Natural killer cell treated with Interleukin-12 subunit alpha and Interleukin-12 subunit beta and Interleukin-15 and Interleukin-18, amount 100 ng/mL, for 72 hours (primary cell): ENCODE measurements at places on chromosomes 6 and 20. TPM values are rescaled to one million over a fixed set of nuclear protein-coding genes. Genes with fewer than 3 reads are reported as not detected.

GRCh38 chr20:37956107-37956585, 53.2 kb downstream of the VSTM2L start:
- no peak for DNase-seq
- H3K27me3 ChIP-seq: peaks cover 9% of the 10 kb centered on the region
- H3K4me1 ChIP-seq: no peaks in the 10 kb centered on the region
- no peaks in the 10 kb centered on the region for H3K36me3 ChIP-seq
- H3K27ac ChIP-seq: no peak overlapping the region

GRCh38 chr20:53177687-53178086, 205.5 kb downstream of the TSHZ2 start:
- no peak for DNase-seq
- H3K36me3 ChIP-seq: no peaks in the 10 kb centered on the region
- H3K4me3 ChIP-seq: no peak overlapping the region
- no peaks in the 10 kb centered on the region for H3K4me1 ChIP-seq
- peaks cover 27% of the 10 kb centered on the region for H3K27me3 ChIP-seq
- no peak overlapping the region for H3K27ac ChIP-seq

DNA sequence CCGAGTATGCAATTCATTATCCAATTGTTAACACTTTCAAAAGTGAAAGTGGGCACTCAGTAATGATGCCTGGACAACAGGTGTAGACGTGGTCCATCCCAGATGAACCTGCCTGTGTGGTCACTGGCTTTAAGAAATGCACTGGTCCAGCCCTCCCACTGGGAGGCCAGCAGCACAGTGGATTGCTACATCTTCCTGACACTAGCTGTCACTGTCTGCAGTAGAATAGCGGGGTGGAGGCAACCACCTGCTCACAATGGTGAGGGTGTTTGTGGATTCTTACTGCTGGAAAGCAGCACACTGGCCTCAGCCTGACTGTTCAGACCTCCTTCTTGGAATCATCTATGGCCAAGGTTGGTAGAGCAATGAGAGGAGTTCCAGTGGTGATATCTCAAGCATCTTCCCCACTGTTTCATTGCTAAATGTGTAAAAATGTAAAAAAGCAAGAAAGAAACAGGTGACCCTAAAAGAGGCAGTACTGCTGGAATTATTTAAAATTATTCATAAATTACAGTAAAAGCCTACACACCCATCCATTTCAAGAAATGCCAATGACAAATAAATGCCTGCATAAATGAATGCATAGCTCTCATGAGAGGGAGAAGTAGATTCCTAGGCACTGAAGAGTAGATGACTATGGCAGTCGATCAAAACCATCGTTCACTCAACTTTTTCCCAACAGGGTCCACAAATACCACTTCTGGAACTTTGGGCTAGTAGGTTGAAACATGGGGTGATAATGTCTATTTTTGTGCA, 228.0 kb upstream of the PLN start:
- no peak overlapping the region for H3K27ac ChIP-seq
- no peaks in the 10 kb centered on the region for H3K4me1 ChIP-seq

POLR1C gene
- total RNA-seq: 61.5 TPM

GRCh38 chr20:52446421-52447224, 255.0 kb upstream of the ZFP64 start:
- H3K36me3 ChIP-seq: no peaks in the 10 kb centered on the region
- peaks cover 5% of the 10 kb centered on the region for H3K27me3 ChIP-seq
- H3K4me3 ChIP-seq: no peak overlapping the region
- H3K4me1 ChIP-seq: no peaks in the 10 kb centered on the region
- H3K27ac ChIP-seq: no peak overlapping the region

TRIM31 gene
- not detected for total RNA-seq

GRCh38 chr6:8335896-8336295, 99.4 kb downstream of the SLC35B3 start:
- no peak overlapping the region for H3K4me3 ChIP-seq
- no peaks in the 10 kb centered on the region for H3K36me3 ChIP-seq
- no peak overlapping the region for H3K27ac ChIP-seq
- no peaks in the 10 kb centered on the region for H3K27me3 ChIP-seq
- no peak for DNase-seq
- H3K4me1 ChIP-seq: no peaks in the 10 kb centered on the region

RNF182 gene
- total RNA-seq: not detected

AAR2 gene
- 33.3 TPM for total RNA-seq

GRCh38 chr20:38579219-38579910, 1.6 kb upstream of the ADIG start:
- no peaks in the 10 kb centered on the region for H3K27me3 ChIP-seq
- peaks cover 4% of the 10 kb centered on the region for H3K36me3 ChIP-seq
- no peak overlapping the region for H3K4me3 ChIP-seq
- peak overlapping the region; percentile 16 for H3K27ac ChIP-seq
- H3K4me1 ChIP-seq: no peaks in the 10 kb centered on the region

SPTLC3 gene
- total RNA-seq: not detected

DNA sequence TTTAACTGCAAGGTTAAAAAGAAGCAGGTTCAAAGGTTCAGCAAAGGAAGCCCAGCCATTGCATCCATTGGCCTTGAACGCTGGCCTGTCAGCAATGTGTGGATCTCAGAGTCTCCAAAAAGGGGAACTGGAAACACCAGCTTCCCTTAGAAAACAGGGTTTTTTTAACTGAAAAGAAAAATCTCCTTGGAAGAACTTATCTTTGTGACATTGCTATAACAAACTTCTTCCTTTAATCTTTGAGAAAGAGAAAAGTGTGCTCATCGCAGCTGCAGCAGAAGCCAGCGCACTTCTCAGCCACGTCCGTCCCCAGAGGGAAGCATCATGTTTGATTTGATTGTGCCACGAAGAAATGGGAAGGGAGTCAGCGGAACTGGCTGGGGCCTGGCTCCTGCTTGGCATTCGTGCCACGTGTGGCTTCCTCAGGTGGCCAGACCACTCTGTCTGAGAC, 215.0 kb downstream of the SYNDIG1 start:
- DNase-seq: no peak
- H3K4me3 ChIP-seq: no peak overlapping the region
- peaks cover 10% of the 10 kb centered on the region for H3K27me3 ChIP-seq
- no peaks in the 10 kb centered on the region for H3K36me3 ChIP-seq
- H3K4me1 ChIP-seq: no peaks in the 10 kb centered on the region

CD40 gene
- total RNA-seq: 6.7 TPM

DNA sequence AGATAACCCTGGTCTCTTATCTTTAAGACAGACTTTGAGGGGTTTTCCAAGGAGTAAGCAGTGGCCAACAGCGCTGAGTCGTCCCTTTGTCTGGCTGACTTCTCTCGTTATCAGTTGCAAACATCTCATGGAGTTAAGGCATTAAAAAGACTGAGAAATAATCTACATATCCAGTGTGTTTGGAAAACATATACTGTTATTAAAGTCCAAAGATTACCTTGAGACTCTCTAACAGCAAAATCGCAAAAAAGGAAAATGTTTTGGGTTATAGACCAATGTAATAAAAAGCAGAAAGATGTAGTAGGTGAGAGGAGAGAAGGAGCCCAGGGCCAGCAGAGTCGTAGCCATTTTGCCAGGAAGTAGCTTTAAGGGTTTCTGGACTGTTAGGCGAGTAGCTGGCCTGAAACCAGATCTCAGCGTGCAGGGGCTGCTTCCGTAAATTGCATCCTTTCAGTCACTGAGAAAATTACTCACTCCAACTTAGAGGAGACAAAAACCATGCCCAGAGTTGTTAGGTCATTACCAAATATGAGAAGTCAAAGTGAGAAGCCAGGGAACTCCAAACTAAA, 24.6 kb downstream of the MYLK4 start:
- H3K4me3 ChIP-seq: no peak overlapping the region
- DNase-seq: no peak
- H3K36me3 ChIP-seq: no peaks in the 10 kb centered on the region
- H3K27me3 ChIP-seq: peaks cover 9% of the 10 kb centered on the region

DNA sequence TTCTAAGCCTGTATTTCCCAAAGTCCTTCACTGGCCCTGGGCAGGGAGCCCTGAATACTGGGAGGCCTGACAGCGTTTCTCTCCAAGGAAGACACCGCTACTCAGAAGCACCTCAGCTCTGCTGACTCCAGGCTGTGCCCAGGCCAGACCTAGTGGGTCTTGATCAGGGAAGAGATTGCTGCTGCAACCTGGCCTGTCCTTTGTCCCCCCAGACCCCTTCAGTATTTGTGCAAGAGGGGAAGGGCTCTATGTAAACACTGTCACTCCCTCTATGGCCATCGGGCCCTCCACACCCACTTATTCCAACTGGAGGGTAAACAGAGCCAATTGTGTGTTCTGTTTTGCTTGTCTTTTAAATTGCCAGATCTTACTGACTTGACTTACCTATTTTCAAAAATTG, 20.6 kb downstream of the PLEKHG1 start:
- peaks cover 5% of the 10 kb centered on the region for H3K27me3 ChIP-seq
- DNase-seq: no peak
- no peak overlapping the region for H3K4me3 ChIP-seq
- H3K36me3 ChIP-seq: no peaks in the 10 kb centered on the region

- peaks cover 60% of the 10 kb centered on the region for H3K4me1 ChIP-seq
- no peaks in the 10 kb centered on the region for H3K27me3 ChIP-seq
- peak overlapping the region; percentile 51 for H3K27ac ChIP-seq
- DNase-seq: no peak
- no peaks in the 10 kb centered on the region for H3K36me3 ChIP-seq
Observed at GRCh38 chr6:156864557-156864956, 87.4 kb downstream of the ARID1B start.

- H3K27me3 ChIP-seq: no peaks in the 10 kb centered on the region
- H3K4me1 ChIP-seq: peaks cover 38% of the 10 kb centered on the region
- peak overlapping the region; percentile 90 for H3K27ac ChIP-seq
- no peak for DNase-seq
Observed at GRCh38 chr6:16436550-16436949, 198.2 kb downstream of the GMPR start.

DNA sequence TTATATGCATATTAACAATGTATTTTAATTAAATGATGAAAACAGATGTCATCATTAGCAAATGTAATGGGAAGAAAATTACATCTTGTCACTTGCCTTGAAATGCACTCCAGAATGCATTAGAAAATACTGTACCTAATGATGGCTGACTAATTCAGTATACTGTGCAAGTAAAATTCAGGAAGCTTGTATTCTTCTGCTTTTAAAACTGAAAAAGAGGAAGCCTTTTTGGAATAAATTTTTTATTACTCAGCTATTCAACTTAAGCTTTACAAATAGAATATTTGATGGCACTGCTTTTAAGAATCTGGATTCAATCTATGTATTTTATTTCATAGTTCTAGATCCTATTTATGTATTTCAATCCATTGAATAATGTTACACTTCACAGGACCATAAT, 195.5 kb downstream of the RIMS1 start:
- no peaks in the 10 kb centered on the region for H3K27me3 ChIP-seq
- H3K36me3 ChIP-seq: no peaks in the 10 kb centered on the region
- H3K27ac ChIP-seq: no peak overlapping the region
- no peaks in the 10 kb centered on the region for H3K4me1 ChIP-seq
- H3K4me3 ChIP-seq: no peak overlapping the region

C6orf132 gene
- total RNA-seq: 0.42 TPM

GRCh38 chr6:117907601-117908245, 659 bp downstream of the SLC35F1 start:
- H3K36me3 ChIP-seq: no peaks in the 10 kb centered on the region
- no peak overlapping the region for H3K27ac ChIP-seq
- H3K4me3 ChIP-seq: no peak overlapping the region
- H3K4me1 ChIP-seq: peaks cover 4% of the 10 kb centered on the region

DNA sequence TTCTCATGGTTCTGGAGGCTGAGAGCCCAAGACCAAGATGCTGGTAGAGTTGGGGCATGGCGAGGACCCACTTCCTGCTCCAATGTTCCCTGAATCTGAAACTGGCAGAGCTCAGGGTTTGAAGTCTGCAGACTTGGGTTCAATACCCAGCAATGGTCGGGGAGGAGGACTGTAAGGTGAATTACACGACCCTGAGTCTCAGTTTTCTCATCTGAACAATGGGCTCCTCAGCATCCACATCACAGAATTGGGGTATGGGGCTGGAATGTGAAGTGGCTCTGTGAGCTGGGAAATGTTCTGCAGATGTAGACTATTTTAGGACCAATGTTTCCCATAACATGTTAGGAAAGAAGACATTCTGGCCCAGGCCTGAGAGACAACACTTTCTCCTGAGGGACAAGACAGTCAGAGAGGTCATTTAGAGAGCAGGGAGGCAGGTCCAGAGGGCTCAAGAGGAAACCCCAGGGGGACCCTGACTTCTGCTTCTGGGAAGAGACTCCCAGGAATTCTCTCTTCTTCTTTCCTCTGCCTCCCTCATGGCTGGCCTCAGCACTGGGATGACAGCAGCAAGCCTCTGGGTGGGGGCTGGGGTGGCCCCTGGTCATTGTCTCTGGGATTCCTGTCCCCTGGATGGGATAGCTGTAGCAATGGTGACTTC, 141.3 kb upstream of the PMEPA1 start:
- H3K4me3 ChIP-seq: no peak overlapping the region
- H3K27ac ChIP-seq: no peak overlapping the region
- no peaks in the 10 kb centered on the region for H3K36me3 ChIP-seq
- peaks cover 15% of the 10 kb centered on the region for H3K27me3 ChIP-seq

HDGFL1 gene
- not detected for total RNA-seq

DNA sequence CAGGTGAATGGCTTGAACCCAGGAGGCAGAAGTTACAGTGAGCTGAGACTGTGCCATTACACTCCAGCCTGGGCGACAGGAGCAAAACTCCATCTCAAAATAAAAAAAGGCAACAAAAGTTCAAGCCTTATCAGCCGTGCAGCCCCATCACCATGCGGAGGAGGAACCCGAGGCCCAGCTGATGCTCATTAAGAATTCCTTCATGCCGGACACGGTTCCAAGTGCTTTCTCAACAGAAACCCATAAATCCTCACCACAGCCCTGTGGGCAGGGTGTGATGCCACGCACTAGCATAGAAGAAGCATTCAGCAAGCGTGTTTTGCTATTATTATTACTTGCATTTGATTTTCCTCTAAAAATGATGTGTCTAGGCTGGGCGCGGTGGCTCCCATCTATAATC, 56.3 kb downstream of the PREX1 start:
- no peaks in the 10 kb centered on the region for H3K27me3 ChIP-seq
- peak overlapping the region; percentile 51 for H3K4me3 ChIP-seq
- H3K4me1 ChIP-seq: peaks cover 88% of the 10 kb centered on the region
- H3K27ac ChIP-seq: peak overlapping the region; percentile 80
- H3K36me3 ChIP-seq: peaks cover 4% of the 10 kb centered on the region

GRCh38 chr20:58481481-58482021, 33.6 kb downstream of the APCDD1L start:
- no peak for DNase-seq
- H3K36me3 ChIP-seq: peaks cover 12% of the 10 kb centered on the region
- no peak overlapping the region for H3K4me3 ChIP-seq
- no peaks in the 10 kb centered on the region for H3K4me1 ChIP-seq
